ENCODE measurements at places on chromosomes 1 and 21.
A peak's percentile ranks its signal among the peaks of the same experiment; 100 is the strongest.

DNA sequence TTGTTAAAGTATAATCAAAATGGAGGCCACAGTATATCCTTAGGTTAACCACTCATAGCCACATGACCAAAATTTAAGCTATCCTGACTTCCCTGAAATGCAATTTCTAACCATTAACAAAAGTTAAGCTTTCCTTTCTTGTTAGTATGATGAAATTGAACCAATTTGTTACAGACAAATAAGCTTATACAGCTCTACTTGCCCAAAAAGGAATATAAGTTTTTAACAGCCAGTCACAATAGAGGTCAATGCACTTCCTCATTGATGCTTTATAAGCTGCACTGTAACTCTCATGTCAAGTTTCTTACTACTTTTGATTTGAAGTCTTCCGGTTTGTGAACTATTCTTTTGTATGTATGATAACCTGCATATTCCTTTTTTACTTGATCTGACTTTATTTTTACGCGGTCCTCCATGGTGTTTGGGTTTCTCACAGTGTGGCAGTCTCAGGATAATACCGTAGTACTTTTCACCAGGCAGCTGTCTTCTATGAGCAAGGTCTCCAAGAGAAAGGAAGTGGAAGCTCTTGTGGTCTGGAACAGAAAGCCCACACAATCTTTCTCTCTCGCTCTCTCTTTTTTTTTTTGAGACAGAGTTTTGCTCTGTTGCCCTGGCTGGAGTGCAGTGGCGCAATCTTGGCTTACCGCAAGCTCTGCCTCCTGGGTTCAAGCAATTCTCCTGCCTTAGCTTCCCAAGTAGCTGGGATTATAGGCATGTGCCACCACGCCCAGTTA, 331.6 kb downstream of the SRGAP2C start:
- peak; percentile 55 for DNase-seq

- peak; percentile 92 for DNase-seq
Measured at GRCh38 chr1:11157867-11158266, 31.3 kb upstream of the ANGPTL7 start.

GRCh38 chr1:53657891-53658396, 81.0 kb downstream of the GLIS1 start:
- no peak for DNase-seq

DNA sequence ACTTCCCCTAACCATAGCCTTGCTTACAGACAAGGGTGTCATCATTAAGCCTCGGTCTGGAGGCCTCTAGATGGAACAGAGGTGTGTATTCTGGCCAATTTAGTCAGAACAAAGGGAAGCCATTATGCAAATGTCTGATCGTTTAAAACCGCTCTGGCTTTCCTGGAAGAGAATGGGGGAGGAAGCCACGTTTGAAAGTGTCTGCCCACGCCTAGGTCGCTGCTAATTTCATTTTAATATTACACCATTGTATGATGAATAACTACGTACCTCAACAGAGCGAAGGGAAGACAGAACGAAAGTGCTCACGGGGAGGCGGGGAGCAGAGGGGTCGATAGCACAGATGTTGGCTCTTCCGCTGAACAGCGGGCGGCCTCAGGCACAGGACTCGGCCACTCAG, 41.1 kb upstream of the CSF3R start:
- no peak for DNase-seq

DNA sequence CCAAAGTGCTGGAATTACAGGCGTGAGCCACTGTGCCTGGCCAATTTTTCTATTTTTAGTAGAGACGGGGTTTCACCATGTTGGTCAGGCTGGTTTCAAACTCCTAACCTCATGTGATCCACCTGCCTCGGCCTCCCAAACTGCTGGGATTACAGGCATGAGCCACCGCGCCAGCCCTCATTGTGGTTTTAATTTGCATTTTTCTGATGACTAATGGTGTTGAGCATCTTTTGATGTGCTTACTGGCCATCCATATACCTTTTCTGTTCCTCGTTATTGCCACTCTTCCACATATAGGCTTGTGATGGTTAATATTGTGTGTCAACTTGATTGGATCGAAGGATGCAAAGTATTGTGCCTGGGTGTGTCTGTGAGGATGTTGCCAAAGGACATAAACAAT, 17.4 kb upstream of the ENAH start:
- DNase-seq: no peak

DNA sequence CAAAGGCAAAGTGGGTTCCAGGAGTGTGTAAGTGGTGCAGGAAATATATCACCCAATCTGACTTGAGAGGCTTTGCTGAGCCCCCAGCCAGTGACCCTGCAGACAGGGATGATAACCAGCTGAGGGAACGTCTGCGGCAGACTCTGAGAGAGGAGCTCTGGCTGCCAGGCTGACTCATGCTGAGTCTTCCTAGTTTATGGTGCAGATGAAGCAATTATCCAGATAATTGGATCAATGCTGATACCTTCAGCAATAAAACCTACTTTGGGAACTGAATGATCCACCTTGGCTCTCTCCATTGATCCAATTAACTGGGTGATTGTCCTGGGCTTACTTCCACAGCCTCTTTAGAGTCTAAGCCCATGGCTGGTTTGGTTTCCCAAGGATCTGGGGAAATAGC, 7.3 kb downstream of the C8B start:
- DNase-seq: no peak

GRCh38 chr21:28160378-28160777, 832.3 kb downstream of the LTN1 start:
- no peak for DNase-seq
